ENCODE measurements at places on chromosomes 7 and 10.

- DNase-seq: no peak
Observed at GRCh38 chr10:103698266-103698665, 157.1 kb downstream of the SH3PXD2A start.

DNA sequence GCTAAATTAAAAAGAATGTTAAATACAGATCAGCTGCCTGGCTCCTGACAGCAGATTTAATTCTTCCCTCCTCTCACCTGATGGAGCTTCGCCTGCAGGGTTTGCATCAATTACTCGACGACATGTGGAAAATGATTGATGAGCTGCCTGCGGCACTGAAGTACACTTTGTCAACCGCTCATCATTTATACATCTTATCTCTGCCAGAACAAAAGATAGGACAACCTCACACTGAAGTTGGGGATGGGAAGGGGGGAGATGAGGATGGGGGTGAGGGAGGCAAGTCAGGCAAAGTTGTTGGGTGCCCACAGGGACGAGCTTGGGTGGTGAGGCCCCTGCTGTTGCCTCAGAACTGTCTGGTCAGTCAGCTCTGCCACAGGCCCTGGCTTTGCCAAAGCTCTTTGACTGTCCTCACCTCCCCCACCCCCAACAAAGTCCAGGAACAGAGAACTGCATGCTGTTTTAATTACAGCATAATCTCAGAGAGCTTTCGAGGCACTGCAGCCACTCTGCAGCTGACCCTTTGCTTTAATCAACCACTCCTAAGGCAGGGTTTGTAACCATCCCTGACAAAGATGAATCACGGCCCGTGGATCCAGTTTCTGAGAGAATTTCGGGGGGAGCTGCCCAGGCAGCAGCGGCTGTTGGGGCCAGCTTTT lies 702.3 kb downstream of the LRMDA start:
- DNase-seq: peak; percentile 87

DNA sequence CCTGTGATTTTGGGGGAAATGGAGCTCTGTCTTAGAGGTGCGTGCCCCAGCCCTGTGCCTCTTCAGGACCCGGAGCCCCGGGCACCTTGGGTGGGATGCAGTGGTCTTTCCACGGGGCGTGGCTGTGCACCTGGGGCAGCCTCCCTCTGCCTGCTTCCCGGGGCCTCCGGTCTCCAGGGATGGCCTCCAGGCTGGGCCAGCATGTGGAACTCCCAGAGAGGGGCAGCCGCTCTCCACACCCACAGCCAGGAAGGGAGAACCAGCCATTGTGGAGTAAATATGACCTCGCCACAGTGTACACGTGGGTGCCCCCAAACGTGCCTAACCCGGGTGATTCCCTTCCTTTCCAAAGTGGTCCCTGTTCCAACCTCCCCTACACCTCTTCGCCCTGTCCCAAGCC lies 52.6 kb downstream of the JAKMIP3 start:
- DNase-seq: no peak

- no peak for DNase-seq
Observed at GRCh38 chr7:158101821-158102450, 485.7 kb downstream of the PTPRN2 start.

GRCh38 chr7:6530626-6531491 lies 20.4 kb downstream of the GRID2IP start:
- no peak for DNase-seq

GRCh38 chr10:63711867-63712716 lies 190.9 kb downstream of the REEP3 start:
- DNase-seq: peak; percentile 93

GRCh38 chr7:77667459-77668086 lies 28.7 kb upstream of the RSBN1L start:
- peak; percentile 92 for DNase-seq

GRCh38 chr10:43396928-43397624 lies 11.9 kb downstream of the HNRNPF start:
- DNase-seq: peak; percentile 76

GRCh38 chr10:78752708-78753107 lies 316.1 kb upstream of the ZMIZ1 start:
- DNase-seq: no peak

DNA sequence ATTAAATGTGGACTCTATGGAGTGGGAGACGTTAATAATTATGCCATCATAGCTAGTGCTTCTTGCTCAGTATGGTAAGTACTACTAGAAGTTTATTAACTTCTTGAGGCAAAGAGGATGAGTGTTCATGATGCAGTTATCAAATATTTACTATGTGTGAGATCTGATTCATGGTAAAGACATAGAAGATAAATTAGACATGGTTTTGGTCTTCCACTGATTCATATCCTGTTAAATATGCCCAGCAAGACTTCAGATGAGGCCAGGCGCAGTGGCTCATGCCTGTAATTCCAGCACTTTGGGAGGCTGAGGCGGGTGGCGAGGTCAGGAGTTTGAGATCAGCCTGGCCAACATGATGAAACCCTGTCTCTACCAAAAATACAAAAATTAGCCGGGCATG lies 547.1 kb upstream of the ANKRD30A start:
- no peak for DNase-seq

GRCh38 chr7:135991322-135991721 lies 14.2 kb upstream of the MTPN start:
- no peak for DNase-seq

GRCh38 chr7:41378156-41378555 lies 324.7 kb downstream of the INHBA start:
- DNase-seq: no peak

GRCh38 chr10:103448746-103449145 lies 3.4 kb downstream of the CALHM2 start:
- peak; percentile 86 for DNase-seq

GRCh38 chr10:78190051-78190825 lies 156.6 kb downstream of the RPS24 start:
- DNase-seq: no peak

- no peak for DNase-seq
Observed at GRCh38 chr10:124057601-124058000, 35.8 kb downstream of the CHST15 start.

GRCh38 chr7:15396210-15397158 lies 165.3 kb downstream of the AGMO start:
- DNase-seq: no peak

- DNase-seq: no peak
Observed at GRCh38 chr7:117146511-117146910, 176.3 kb downstream of the WNT2 start.

- no peak for DNase-seq
Observed at GRCh38 chr7:47216439-47216838, 365.5 kb downstream of the TNS3 start.

GRCh38 chr7:134302120-134302519 lies 14.6 kb downstream of the SLC35B4 start:
- no peak for DNase-seq

- no peak for DNase-seq
Observed at GRCh38 chr7:83824214-83824613, 175.3 kb upstream of the SEMA3E start.

- DNase-seq: no peak
Observed at GRCh38 chr10:106980495-106981451, 183.7 kb downstream of the SORCS1 start.

DNA sequence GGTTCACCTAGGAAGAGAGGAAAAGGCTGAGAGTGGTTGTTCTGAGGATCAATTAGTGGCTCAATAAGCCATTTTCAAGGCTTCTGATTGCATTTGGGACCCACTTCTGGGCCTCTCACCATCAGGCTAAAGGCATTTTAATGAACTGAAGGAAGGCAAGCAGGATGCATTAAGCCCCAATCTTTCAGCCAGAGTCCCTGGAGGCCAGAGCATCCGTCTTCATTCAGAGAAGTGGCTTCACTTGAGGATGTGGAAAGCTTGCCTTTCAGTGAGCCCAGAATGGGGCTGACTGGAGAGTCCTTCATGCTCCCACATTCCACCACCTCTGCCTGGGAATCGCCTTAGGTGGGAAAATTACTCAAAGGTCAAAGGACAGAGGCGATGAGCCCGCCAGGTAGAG lies 41.8 kb downstream of the COL17A1 start:
- no peak for DNase-seq

- DNase-seq: peak; percentile 82
Observed at GRCh38 chr10:102752934-102753664, 9.4 kb downstream of the WBP1L start.

GRCh38 chr10:129393812-129394211 lies 73.2 kb upstream of the MGMT start:
- no peak for DNase-seq

DNA sequence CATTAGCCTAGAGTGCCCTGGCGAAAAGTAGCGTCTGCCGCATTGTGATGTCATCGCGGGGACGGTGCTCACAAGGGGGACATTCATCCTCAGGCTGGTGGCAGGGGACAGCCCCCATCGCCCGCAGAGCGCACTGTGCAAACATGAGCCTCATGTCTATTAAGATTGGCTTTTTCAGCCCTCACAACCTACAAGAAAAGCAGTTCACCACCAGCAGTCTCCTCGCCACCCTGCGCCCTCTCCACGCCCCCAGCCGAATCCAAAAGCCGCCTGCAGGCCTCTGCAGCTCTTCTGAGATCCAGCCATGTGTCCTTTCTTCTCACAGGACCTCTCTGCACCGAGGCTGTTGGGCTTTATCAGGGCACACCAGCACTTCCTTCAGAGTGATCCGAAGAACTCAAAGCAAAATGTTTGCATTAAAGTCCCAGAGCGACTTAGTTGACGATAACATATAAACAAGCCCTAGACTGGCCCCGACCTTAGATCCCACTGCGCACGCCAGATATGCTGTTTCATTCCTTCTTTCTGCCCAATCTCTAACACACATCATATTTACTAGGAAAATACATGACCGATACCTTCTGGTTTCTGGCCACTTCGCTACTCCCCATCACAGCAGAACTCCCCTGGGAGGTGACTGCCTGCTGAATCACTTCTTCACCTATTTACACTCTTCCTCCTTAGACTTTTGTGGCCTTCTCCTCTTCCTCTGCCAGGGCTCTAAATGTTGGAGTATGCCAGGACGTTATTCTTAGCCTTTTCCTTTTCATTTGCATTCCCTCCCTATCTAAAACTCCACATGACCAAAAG lies 206.0 kb upstream of the SH2B2 start:
- no peak for DNase-seq

DNA sequence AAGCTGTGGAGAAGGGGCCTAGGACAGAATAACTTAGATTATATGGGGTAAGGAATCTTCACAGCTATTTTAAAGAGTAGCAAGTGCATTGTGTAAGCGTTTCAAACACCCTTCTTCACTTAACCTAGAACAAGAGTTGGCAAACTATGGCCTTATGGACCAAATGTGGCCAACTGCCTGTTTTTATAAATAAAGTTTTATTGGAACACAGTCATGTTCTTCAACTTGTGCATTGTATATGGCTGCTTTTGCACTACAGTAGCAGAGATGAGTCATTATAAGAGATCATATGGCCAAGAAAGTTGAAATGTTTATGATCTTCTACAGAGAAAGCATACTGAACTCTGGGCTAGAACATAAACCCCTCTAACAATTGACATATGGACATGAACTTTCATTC lies 187.8 kb downstream of the ETV1 start:
- no peak for DNase-seq

DNA sequence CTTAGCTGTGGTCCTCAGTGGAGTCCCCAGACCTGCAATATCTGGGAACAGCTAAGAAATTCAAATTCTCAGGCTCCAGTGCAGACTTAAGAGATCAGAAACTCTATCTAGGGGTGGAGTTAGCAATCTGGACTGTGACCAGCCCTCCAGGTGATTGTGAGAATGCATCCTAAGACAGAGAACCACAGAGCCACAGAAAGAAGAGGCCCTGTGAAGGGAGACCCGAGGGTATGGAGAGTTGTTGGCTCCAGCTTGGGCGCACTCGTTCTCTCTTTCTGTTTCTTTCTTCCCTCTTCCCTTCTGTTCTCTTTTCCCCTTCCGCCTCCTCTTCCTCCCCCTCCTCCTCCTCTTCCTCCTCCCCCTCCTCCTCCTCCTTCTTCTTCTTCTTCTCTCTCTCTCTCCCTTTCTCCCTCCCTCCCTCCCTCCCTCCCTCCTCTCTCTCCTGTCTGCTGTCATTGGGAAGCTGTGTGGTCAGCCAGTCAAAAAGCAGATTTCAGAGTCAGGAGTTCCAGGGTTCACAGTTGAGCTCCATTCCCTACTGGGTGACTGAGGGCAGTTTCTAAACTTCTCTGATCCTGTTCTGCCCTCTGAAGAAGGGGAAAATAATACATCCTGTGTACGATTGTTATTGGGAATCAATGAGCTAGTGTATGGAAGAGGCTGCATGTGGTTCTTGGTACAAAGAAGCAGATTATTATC lies 62.1 kb upstream of the STEAP1B start:
- no peak for DNase-seq

DNA sequence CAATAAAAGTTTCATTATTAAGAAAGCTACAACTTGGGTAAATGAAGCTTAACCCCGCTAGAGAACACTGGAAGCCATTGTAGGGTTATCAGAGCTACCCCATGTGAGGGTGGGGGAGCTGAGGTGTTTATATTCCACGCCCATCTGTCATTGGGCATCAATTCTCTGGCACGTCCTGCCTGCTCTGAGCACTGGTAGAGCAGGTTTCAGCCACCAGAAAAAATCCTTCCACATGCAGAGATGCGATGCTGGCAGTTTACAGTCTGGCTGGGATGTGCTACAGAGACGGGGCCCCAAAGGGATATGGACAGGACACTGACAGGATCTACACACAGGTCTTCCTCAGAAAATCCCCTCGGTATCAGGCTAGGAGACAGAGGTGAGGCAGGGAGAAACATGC lies 15.9 kb upstream of the RAPGEF5 start:
- DNase-seq: no peak

DNA sequence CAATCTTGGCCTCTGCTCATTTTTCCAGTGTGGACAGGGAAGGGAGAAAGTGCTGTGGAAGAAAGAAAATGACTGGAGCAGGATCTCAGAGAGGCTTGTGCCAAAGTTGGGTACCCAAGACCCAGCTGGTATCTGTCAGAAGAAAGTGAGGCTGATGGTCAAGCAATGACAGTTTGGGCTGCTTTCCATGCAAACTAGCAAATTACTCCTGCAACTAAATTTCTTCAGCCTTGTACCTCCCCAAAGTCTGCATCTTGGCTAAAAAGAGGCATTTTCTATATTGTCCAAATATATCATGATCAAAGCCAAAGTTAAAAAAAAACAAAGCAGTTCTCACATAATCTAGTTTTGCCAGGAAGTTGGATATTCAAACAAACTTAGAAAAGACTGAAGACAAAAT lies 208.5 kb upstream of the FRMD4A start:
- no peak for DNase-seq

DNA sequence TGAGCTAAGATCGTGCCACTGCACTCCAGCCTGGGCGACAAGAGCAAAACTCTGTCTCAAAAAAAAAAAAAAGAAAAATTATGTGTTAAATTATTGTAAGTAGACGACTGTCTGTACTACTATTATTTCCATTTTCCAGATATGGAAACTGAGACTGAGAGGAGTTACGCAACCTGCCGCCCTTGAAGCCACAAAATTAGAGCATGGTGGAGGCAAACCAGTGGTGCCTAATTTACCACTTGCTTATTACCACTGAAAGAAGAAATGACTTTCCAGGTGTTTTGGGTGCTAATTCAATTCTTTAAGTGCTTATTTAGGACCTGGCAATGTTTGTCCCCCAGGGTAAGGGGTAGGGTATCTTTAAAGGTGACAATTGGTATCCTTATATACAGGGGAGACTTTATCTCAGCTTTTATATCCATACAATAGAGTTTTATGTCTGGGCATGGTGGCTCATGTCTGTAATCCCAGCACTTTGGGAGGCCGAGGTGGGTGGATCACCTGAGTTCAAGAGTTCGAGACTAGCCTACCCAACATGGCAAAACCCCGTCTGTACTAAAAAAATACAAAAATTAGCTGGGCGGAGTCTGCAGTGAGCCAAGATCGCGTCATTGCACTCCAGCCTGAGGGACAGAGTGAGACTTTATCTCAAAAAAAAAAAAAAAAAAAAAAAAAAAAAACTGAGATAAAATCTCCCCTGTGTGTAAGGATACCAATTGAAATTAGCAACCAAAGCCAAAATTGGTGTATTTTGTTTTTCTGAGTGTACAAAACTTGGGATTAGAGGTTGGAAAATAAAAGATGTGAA lies 16.6 kb upstream of the CAMK1D start:
- no peak for DNase-seq
